ENCODE measurements at places on chromosomes 6 and 20.

GRCh38 chr6:127182501-127182900, 64.0 kb downstream of the RSPO3 start:
- DNase-seq = no peak

DNA sequence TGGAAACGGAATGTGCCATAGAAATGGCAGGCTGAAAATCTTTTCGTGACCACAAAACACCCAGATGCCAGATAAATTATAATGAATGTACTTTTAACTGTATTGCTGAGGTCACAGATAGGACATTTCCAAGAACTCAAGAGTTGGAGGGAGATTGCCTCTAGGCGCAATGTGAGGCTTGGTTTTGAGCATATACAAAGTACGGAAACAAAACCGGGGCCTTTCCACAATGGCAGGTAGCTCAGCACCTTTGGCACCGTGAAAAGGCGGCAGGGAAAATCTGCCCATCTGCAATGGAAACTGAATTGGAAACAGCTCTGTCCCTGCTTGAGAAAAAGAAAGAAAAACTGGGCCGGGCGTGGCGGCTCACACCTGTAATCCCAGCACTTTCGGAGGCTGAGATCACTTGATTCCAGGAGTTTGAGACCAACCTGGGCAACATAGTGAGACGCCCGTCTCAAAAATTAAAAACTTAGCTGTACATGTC, 10.5 kb upstream of the C20orf144 start:
- no peak for DNase-seq

- no peak for DNase-seq
Measured at GRCh38 chr6:138520463-138520862, 21.2 kb upstream of the NHSL1 start.

- DNase-seq = no peak
Measured at GRCh38 chr6:101391772-101392585, 1.5 kb upstream of the GRIK2 start.

GRCh38 chr6:36666826-36667591, 11.5 kb upstream of the CDKN1A start:
- no peak for DNase-seq

DNA sequence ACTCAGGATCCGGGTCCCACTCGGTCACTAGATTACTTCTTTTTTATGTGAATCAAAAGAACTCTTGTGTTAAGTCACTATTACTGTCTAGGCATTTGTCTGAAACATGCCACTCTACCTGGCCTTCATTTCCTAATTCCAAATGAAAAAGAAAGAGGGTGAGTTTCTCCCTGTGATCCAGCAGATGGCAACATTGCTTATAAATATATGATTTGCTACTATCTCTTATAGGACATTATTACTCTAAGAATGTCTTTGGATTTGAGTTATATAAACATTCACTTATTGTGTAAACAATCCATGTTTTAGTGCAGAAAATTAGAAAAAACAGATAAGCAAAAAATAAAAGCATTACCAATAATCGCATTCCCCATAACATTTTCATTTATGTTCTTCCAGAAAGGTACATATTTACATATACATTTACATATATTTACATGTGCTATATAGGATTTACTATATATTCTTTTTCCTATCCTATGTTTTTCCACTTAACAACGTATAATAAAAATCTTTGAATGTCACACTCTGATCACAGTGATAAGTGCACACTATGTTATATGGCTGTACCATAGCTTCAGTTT, 66.9 kb downstream of the FAXC start:
- no peak for DNase-seq

GRCh38 chr6:122753688-122754056, 25.8 kb upstream of the FABP7 start:
- DNase-seq = no peak

GRCh38 chr20:4449957-4450715, 271.6 kb upstream of the PRND start:
- DNase-seq = no peak

DNA sequence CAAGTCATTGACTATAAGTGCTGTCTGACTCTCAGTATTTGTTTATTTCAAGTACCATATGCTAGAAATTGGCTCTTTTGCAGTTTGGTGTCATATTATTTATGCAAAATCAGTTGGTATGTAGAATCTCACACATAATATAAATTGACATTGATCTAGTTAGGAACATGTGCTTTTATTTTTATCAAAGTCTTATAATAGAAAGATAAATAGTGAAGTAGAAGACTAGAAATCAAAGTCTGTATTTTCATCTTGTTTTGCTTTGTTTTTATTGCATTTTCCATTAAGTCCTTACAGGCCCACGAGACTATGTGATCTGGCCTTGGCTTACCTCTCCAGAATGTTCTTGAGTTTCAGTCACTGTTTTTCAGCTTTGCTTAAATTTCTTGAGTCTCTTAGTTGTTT, 300.3 kb downstream of the LAMA2 start:
- DNase-seq = no peak

DNA sequence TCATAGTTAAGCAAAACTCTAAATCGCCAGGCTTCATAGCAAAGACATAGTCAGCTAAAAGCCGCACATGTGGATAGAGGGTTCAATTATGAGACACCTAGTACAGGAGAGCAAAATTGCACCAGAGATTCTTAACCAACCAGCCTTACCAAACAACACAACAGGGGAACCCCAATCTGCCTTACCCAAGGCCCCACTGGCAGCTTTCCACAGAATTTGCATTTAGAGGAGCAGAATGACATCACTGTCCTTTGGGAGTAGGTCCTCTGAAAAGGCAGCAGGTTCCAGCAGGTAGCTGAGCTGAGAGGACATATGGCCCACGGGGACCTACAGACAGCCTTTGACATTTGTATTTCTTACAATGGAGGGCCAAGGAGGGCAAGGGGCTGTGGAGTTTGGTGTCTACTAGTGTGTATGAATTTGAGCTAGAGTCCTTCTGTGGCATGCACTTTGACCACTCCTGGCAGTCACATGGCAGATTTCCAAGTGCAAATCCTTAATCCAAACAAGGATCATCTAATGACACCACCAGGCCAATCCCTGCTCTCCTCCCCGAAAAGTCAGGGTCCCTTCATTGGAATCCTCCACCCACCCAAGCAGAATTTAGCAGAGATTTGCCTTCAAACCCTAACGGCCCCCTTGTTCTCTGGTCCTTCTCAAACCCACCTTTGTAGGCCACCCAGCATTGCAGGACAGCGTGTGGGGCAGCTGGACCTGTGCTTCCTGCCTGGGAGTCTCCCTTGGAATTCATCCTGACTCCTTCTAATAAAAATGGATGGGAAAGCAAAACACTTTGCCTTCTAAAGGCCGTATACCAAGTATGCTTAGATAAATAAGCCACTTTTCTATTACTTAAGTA, 171.2 kb upstream of the SUPT3H start:
- DNase-seq = no peak

DNA sequence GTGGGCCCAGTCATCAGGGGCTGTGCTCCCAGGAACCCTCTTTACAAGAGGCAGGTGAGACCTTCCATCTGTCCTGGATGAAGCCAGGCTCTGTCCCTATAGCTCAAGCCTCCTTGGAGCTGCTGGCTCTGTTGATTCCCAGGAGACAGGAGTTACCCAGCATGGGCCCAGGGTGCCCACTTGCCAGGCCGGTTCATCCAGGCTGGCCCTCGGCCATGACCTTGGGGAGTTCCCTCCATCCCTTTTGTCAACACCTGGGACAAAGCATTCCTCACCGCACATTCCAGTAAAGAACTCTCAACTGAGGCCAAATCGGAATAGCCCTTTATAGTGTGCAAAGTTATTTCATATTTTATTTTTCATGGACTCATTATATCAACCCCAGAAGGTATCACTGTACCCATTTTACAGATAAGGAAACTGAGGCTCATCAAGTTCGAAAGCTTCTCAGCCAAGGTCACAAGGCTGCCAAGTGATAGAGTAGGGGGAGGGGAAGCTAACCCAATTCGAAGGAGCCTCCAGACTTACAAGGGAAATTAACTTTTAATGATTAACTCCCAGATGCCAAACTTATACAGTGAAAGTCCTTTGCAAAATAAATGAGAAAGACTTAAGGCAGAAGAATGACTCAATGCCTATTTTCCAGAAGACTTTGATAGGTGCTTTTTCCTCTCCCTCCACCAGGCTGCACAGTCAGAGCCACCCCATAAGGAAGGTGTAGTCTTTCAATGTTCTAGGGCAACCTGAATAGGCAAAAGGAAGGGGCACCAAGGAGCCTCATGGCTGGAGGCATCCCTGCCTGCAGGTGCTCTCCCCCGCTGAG, 18.5 kb downstream of the SDC4 start:
- DNase-seq = no peak

DNA sequence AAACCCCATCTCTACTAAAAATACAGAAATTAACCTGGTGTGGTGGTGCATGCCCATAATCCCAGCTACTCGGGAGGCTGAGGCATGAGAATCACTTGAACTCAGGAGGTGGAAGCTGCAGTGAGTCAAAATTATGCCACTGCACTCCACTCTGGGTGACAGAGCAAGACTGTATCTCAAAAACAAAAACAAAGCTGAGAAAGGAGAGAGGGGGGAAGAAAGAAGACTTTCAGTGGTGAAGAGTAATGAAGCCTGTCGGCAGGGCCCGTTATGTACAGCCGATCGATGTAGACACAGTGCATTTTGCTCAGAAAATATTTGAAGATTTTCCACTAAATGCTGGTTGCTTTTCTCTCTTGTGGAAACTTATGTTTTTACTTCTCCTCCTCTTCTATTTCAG, 13.8 kb downstream of the VAPB start:
- DNase-seq = no peak

- no peak for DNase-seq
Measured at GRCh38 chr20:54156522-54156921, 17.3 kb downstream of the CYP24A1 start.

DNA sequence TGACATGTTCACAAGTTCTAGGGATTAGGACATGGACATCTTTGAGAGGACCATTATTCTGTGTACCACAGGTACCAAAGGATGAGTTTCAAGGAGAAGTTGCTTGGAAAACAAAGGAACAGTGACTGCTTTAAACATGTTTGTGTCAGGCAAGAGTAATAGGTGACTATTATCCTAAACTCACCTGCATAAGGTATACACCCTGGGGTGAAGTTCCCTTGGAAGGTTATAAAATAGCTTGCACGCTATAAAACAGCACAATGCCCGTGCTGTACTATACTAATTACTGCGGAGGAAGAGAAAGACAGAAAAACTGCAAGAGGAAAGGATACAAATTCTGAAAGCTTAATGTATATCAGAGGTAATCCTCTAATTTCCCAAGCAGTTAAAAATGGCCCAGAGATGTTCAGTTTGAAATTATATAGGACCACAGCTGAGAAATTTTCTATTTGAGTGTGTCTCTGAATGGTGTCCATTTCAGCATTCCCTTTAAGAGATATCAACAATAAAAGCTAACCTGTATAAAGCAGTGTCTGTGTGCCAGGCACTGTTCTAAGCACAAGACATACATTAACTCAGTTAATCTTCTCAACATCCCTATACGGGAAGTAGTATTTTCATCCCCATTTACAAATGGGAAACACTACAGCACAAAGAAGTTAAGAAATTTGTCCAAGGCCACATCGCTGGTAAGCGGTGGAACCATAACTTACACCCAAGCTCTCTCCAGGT, 19.7 kb downstream of the TBC1D32 start:
- no peak for DNase-seq

GRCh38 chr20:31670371-31671228, 32.9 kb downstream of the COX4I2 start:
- no peak for DNase-seq

GRCh38 chr6:77678048-77678447, 25.2 kb downstream of the MEI4 start:
- no peak for DNase-seq

GRCh38 chr6:77290798-77291197, 172.5 kb downstream of the HTR1B start:
- no peak for DNase-seq

GRCh38 chr6:151763938-151764680, 43.4 kb upstream of the ESR1 start:
- peak; percentile 21 for DNase-seq

GRCh38 chr6:104418125-104418524, 441.6 kb downstream of the HACE1 start:
- DNase-seq = no peak

DNA sequence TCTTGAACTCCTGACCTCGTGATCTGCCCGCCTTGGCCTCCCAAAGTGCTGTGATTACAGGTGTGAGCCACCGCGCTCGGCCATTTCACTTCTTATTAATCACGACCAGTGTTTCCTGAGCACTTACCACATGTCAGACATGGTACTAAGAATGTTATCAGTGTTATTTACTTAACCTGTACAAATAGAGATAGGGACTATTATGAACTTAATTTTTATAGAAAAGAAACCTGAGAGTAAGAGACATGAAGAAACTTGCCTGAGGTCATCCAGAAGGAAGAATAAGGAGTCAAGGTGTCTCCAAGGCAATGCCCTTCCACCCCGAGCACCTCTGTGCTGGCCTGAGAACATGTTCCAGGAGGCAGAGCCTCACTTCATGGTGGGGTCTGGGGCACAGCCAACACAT, 29.3 kb upstream of the EZR start:
- DNase-seq = no peak

- no peak for DNase-seq
Measured at GRCh38 chr6:71510057-71510713, 221.6 kb downstream of the OGFRL1 start.

DNA sequence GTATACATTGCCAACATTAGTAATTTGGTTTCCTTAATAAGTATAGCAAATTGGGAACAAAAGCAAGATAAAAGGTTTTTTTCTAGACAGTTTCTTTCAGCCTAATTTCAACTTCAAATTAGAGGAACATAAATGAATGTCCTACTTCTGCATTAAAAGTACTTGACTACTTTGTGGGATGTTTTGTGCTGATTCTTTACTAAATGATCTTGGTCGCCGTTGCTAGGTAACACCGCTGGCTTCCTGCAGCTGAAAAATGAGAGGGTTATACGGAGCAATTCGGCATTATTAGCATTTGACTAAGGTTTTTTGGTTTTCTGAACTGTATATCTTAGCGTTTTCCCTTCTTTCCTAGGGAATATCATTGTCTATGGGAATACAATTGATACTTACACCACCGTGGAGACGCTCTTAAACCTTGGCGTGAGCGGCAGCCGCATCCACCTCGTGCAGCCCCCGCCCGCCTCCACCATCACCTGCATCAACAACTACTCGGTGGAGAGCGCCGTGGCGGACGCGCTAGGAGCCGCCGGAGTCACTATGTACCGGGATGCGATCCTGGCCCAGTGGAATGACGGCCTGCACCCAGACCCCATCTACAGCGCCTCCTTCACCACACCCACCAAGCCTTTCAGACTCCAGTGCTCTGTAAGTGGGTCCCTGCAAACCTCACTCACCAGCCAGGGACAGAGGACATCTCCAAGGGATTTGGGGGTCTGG, 90.9 kb upstream of the INSM1 start:
- DNase-seq = no peak

- DNase-seq = no peak
Measured at GRCh38 chr6:21582651-21583050, 10.9 kb upstream of the SOX4 start.

- no peak for DNase-seq
Measured at GRCh38 chr6:69007781-69008180, 372.7 kb downstream of the ADGRB3 start.

DNA sequence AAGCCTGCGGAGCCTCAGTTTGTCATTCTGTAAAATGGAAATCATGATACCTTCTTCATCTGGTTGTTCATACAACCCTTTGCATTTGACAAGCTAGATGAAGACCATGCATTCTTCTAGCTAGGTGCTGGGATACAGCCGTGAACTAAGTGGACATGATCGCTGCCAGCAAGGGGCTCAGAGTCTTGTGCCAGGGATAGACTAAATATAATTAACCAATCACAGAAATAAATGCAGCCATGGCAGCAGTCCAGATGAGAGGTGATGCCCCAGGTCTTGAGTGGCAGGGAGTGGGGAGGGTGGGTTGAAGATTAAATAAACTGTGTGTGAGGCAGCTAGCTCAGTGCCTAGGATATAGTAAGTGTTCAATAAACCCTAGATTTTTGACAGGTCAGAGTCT, 19.3 kb downstream of the JPH2 start:
- no peak for DNase-seq

GRCh38 chr20:38776363-38776762, 28.1 kb downstream of the ACTR5 start:
- no peak for DNase-seq
